ENCODE measurements at places on chromosomes 16 and 17.

GRCh38 chr16:3388325-3388724 lies 12.5 kb downstream of the ZSCAN32 start:
- no peak for DNase-seq

DNA sequence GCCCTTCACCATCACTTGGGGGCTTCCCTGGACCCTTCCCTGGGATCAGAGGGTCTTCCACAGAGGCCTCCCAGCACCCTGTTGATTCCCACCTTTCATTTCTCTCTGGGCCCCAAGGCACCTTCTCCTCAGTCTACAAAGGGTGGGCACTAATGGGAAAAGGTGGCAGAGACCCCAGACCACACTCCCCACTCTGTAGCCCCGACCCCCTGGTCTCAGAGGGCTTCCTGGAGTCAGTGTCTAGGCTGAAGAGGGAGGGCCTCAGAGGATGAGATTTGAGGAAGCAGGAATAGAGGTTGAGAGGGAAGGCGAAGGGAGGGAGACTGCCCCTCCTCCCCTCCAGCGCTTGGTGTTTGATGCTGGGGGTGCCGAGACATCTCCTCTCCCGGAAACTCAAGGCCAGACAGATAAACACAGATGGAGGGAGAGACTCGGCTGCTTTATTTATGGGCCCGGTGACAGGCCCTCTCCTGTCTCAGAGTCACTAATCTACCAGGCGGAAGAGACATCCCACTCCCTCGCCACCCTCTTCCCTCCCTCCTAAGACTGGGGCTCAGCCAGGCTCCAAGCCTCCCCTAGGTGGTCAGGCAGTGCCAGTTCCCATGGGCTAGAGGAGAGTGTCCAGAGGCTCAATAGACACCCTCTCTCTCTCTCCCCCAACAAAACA lies 18.5 kb upstream of the SP2 start:
- no peak for DNase-seq

GRCh38 chr16:71852561-71852960 lies 6.8 kb downstream of the ATXN1L start:
- no peak for DNase-seq

- DNase-seq = no peak
Observed at GRCh38 chr17:61390479-61390791, 9.2 kb upstream of the TBX2 start.

DNA sequence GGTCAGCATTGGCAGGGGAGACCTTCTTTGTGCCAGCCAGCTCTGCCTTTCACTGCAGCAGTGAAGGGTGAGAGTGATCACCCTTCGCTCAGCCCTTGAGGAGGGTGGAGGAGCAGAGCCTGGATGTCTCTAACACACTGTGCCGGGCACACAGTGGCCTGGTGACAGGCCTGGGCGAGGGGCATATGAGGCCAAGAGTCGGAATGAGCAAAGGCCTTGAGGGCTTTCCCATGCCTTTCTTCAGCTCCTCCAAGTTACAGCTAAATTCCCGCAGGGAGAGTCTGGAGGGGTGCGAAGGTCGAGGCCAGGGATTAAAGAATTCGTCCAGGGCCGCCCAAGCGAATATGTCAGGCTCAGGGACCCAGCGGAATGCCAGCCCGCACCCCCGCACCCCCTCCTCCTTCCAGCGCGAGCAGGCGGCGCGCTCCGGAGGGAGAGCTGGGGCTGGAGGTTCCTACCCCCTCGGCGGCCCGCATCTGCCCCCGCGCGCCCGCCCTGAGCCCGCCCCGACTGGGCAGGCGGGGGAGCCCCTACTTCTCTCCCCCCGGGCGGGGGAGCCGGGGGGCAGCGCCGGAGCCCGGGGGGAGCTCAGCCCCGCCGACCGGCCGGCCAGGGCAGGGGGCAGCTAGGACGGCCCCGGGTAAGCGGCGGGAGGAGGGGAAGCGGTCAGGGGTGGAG lies at the start of gene RASL10B:
Gene RASL10B, plus strand, starts transcription at position 401 of the 678 bp plus-strand sequence. CDS start 3,546 bp downstream, outside the sequence.
- DNase-seq = peak; percentile 19

DNA sequence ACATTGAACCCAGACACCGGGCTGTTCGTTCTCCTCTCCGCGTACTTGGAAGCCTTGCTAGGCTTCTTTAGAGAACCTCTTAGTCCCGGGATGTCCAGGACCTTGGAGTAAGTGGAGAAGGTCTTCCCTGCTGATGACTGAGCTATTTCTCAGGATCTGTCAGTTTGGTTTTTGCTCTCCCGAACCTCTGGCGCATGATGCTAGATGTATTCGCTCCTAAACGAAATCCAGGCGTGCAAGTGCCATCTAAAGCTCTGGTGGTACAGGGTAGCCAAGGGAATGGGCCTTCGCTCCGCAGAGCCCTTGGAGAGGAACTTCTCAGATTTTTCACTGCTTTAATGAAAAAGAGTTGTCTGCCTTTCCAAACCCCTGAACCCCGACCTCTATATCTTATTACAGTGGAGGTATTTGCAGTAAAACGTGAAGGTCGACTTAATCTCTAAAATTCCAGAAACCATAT lies 547 bp downstream of the VMP1 start:
- DNase-seq = no peak

Data from activated gamma-delta T cell treated with anti-CD3 and anti-CD28 coated beads, Interleukin-2, amount 50 U/mL, for 16 hours (primary cell).